ENCODE measurements at places on chromosomes 7 and 10.

DNA sequence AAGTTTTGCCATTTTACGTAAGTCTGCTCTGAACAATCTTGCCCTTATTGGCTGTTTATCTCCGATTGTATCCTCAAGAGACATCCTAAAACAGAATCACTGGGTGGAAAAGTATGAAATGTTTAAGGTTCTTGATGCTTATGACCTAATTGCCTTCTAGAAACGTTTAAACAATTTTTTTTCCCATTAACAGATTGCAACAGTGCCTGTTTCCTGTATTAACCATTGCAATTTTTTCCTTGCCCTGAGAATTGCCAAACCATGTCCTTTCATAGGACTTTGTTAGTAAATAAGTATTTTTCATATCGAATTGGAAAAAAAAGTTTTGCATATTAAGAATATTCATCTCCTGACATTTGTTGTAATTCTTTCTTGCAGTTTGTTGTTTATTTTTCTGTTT is 639.8 kb downstream of the INHBA start:
- DNase-seq, result no peak

- no peak for DNase-seq
These were observed 597.3 kb downstream of the PTPRN2 start for GRCh38 chr7:157990226-157990880.

DNA sequence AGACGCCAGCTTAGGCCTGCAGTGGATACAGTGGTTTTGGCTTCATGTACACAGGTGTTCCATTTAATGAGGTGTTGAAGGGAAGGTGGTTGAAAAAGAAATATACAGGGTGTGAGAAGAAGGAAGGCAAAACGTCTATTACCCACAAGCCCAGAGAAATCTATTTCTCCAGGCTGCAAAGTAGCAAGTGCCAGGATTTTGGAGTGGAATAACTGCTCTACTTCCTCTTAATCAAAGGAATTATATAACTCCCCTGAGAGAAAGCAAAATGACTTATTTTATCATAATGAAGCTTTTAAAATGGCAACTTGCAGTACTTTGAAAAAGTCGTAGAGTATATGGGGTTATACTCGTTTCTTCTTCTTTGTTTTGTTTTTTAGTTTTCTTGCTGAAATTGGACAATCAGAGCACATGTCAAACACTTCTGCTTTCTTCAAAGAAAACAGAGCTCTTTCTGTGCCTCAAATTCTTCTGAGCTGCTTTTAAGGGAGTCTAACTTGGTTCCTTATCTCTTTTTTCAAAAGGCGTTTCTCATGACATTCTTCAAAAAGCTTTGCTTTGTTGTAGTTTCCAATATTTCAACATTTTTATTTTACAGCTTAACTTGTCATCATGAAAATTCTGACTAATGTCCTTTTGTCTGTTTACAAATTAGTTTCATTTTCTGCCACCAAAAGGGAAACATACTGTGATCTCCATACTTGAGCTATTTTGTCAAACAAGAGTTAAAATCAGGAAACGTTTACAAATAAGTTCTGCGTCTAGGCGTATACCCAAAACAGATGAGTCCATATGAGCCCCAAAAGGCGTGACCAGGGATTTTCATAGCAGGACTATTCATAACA is 289.7 kb downstream of the FRMD4A start:
- no peak for DNase-seq

DNA sequence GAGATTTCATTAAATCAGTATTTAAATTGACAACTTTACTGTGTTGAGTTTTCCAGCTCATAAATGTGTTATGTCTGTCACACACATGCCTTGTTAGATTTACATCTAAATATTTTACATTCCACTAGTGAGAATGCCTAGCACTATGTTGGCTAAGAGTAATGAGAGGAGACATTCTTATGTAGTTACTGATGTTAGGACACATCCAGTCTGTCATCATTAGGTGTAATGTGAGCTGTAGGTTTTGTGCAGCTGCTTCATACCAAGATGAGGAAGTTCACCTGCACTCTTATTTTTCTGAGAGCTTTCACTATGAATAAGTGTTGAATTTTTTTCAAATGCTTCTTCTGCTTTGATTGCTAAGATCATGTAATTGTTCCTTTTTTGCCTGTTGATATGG is 218.0 kb upstream of the IGFBP3 start:
- DNase-seq, result no peak

- DNase-seq, result no peak
These were observed 534.9 kb downstream of the DNAJB6 start for GRCh38 chr7:157871681-157872080.

GRCh38 chr7:35714407-35714806 is 19.5 kb upstream of the HERPUD2 start:
- no peak for DNase-seq

DNA sequence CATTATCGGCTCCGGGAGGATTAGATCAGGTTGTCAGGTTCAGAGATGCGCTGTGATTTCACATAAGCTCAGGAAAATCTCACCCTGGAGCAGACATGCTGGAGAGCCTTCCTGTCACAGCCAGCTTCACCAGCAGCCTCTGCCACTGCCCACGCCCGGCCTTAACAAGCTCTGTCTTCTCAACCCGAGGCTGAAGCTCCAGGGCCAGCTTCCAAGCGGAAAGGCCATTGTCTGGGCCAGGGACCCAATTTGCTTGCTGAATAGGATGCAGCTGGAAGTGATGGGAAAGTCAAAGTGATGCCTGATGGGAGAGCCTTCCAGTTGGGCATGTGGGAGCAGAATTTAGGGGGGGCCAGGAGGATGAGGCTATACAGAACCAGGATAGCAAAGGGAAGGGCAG is 36.3 kb downstream of the C10orf105 start:
- DNase-seq, result no peak

DNA sequence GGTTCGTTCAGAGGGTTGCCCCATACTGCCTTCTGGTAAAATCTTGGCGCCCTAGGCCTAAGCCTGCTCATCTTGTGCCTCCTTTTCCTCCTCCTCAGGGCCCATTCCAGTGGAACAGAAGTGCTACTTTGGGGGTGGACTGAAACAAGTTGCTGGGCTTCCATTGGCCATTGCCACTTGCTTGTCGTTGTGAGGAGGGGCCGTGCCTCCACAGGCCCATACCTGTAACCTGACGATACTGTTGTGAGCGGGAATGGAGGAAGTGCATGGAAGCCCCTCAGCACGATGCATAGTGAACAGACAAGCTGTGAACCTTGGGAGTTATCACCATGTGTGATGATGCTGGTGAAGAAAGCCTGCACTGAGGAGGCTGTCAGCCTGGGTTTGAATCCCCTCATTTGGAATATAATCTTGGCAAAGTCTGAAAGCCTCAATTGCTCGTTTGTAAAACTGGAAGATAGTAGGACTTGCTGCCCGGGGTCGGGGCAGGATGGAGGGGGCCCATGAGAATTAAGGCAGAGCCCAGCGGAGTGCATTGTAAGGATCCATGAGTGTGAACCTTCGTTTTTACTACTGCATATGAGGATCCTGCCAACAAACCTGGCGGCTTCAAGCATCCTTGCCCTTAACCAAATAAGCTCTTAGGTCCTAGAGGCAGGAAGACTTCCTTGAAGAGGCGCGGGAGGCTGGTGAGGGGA is 671 bp upstream of the PAPSS2 start:
- DNase-seq, result no peak

DNA sequence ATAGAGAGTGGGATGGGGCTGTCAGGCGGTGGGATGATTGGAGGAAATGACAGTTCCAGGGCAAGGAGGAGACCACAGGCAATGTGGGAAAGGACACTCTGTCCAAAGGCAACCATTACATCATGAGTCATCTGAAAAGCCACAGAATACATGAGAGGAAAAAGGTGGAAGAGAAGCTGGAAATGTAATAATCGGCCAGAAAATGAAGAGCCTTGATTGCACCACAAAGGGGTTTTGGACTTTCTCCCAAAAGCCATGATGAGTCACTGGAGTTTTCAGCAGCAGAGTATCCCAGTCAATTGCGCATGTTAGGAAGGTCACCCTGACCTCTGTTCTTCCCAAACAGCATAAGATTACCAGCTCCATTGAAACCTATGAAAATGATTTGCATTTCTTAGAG is 222.0 kb downstream of the LHFPL3 start:
- DNase-seq, result no peak

DNA sequence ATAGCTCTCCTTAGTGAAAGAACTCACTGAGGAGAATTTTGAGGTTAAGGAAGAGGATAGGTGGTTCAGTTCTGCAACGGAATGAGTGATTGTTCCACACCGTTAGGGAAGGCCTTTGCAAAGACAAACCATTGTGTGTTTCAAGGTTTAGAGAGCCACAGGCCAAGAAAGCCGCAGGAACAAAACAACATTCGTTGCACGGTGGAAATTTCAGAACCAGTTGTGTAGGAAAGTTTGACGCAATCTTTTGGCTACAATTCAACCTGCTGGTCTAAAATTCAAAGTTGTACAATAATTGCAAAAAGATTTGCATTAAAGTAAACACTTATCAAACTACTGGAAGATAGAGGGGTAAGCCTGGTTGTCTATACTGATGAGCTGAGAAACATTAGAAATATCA is 91.4 kb downstream of the FAM107B start:
- DNase-seq, result no peak

- no peak for DNase-seq
These were observed 609 bp downstream of the SGPL1 start for GRCh38 chr10:70816220-70816894.
